Esophagus squamous epithelium (tissue), 5 donors: ENCODE measurements at places on chromosomes 1 and 21. TPM values are rescaled to one million over a fixed set of nuclear protein-coding genes. Genes with fewer than 3 reads are reported as not detected.

GRCh38 chr1:150267896-150268295, 920 bp downstream of the APH1A start:
- no peak for DNase-seq
- H3K27ac ChIP-seq = peak overlapping the region; percentile 99
- peaks cover 16% of the 10 kb centered on the region for H3K4me1 ChIP-seq

DNA sequence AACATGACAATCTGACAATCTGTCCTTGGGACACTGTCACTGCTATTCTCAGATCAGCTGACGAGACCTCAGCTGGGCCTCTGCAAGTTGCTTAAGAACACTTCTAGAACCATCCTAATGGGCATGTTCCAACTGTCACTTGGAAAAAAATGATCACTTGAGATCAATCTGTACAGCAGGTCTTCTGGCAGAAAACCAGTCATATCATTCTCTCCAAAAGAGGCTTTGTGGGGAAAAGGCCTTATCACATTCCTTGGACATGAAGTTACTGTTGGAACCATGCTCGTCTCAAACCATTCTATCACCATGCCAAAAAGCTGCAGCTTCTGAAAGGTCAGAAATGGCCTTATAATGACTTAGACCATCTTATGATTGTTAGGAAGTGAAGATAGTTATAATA, 744.2 kb downstream of the USP25 start:
- H3K27ac ChIP-seq = no peak overlapping the region
- H3K4me3 ChIP-seq = no peak overlapping the region
- H3K4me1 ChIP-seq = no peaks in the 10 kb centered on the region

LCE1D gene
- not detected for total RNA-seq

CLEC20A gene
- not detected for total RNA-seq

DNA sequence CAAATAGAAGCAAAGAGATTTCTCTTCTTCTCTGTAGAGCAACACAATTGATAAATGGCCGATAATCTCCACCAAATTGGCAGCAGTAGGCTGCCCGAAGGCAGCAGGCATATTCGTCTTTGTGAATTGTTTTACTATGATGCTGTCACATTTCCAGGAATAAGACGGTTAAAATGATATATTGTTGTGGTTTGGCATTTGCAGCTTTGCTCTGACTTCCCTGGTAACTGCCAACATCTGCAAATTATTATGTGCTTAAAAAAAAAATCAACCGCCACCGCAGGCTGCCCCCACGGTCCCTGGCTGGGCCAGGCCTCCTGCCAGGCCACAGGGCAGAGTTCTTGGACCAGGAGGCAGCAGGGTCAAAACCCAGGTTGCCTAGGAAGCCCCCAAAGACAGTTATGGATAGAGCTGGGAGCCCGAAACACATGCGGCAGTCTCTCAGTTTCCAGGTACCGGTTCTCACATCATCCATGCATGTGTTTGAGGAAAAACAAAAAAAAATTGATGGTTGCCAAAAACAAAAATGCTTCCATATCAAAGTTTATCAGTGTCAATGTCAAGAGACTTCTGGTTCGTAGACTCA, 179.3 kb downstream of the ETS2 start:
- H3K36me3 ChIP-seq = no peaks in the 10 kb centered on the region
- no peak overlapping the region for H3K4me3 ChIP-seq
- peak overlapping the region; percentile 82 for H3K27ac ChIP-seq
- DNase-seq = no peak
- no peaks in the 10 kb centered on the region for H3K27me3 ChIP-seq

GRCh38 chr1:81519987-81520386, 280.7 kb upstream of the ADGRL2 start:
- H3K36me3 ChIP-seq = no peaks in the 10 kb centered on the region
- H3K27ac ChIP-seq = no peak overlapping the region
- no peaks in the 10 kb centered on the region for H3K27me3 ChIP-seq
- DNase-seq = no peak

DNA sequence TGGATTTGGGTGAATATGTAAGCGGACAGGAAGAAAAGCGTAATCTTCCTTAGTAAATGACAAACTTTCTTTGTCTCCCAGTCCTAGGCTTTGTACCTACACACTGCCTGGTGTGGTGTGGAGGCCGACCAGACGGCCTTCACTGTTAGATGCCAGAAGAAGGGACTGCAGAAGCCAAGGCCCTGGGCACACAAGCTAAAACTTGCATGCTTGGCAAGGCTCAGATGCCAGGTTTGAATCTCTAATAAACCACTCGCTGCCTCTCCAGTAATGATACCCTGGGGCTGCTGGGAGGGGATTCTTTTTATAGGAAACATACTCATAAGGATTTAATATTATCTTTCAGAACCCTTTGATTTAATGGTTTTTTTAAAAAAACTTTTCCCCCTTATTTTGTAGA, 263.8 kb downstream of the PTPRC start:
- no peaks in the 10 kb centered on the region for H3K36me3 ChIP-seq
- no peaks in the 10 kb centered on the region for H3K27me3 ChIP-seq
- DNase-seq = no peak
- peaks cover 4% of the 10 kb centered on the region for H3K4me1 ChIP-seq
- no peak overlapping the region for H3K27ac ChIP-seq
- no peak overlapping the region for H3K4me3 ChIP-seq

KMO gene
- total RNA-seq = 0.08 TPM

GRCh38 chr1:22457836-22458235, 6.2 kb downstream of the ZBTB40 start:
- no peak overlapping the region for H3K27ac ChIP-seq
- no peak overlapping the region for H3K4me3 ChIP-seq
- H3K36me3 ChIP-seq = no peaks in the 10 kb centered on the region
- DNase-seq = no peak
- no peaks in the 10 kb centered on the region for H3K27me3 ChIP-seq

DNA sequence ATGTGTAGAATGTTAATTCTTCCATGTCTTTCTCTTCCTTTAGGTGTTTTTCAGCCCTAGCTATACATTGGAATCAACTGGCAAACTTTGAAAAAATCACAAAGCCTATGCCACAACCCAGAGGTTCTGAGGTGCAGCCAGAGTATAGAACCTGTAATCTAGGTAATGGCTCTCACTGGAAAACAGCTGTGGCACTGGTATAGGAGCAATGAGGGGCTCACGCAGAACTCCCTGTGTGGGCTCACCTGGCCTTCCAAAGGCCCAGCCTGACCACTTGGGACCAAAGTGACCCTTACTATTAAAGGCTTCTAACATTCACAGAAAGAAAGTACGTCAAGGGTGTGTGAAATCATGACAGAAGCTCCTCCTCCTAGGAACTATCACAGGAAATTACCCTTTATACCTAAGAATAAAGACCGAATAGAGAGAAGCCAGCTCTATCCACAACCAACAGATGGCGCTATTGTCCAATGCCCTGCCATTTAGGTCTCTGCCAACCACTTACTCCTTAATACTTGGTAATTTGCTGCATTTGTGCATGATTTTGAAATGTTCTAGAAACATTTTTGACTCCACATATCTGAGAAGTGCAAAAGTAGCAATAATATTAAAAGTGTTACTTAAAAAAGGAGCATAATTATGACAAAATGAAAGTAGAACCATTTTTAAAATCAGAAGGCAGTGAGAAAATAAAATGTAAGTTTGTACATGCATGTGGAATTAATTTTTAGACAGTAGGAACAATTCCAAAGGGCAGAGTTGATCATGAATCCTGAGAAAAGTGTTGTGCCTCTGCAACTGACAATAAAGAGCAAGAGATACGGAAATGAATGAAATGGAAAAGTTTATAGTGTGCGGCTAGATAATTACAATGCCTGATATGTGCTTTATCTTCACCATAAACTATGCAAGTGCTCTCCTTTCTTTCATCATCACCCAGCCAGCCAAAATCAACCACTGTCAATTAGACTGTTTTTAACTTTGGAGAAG, 93.1 kb upstream of the HAO2 start:
- no peaks in the 10 kb centered on the region for H3K27me3 ChIP-seq
- no peak overlapping the region for H3K27ac ChIP-seq
- H3K4me1 ChIP-seq = no peaks in the 10 kb centered on the region
- H3K4me3 ChIP-seq = no peak overlapping the region
- no peak for DNase-seq
- H3K36me3 ChIP-seq = no peaks in the 10 kb centered on the region

CYP4A11 gene
- not detected for total RNA-seq

- no peaks in the 10 kb centered on the region for H3K27me3 ChIP-seq
- DNase-seq = no peak
- no peaks in the 10 kb centered on the region for H3K4me1 ChIP-seq
- H3K36me3 ChIP-seq = peaks cover 28% of the 10 kb centered on the region
- no peak overlapping the region for H3K4me3 ChIP-seq
- no peak overlapping the region for H3K27ac ChIP-seq
Observed at GRCh38 chr1:177969109-177969508, 749 bp downstream of the SEC16B start.

GRCh38 chr1:221865808-221866207, 123.9 kb upstream of the DUSP10 start:
- no peak overlapping the region for H3K4me3 ChIP-seq
- no peak for DNase-seq
- H3K27me3 ChIP-seq = no peaks in the 10 kb centered on the region
